ENCODE measurements at places on chromosomes 1 and 21.

- no peak for DNase-seq
Measured at GRCh38 chr1:216935901-216936300, 212.7 kb upstream of the ESRRG start.

- DNase-seq = no peak
Measured at GRCh38 chr1:215228193-215228592, 145.7 kb downstream of the KCNK2 start.

- no peak for DNase-seq
Measured at GRCh38 chr1:30378991-30379581, 344.3 kb downstream of the MATN1 start.

GRCh38 chr1:86052948-86053698 lies 103.4 kb downstream of the COL24A1 start:
- DNase-seq = no peak

- DNase-seq = no peak
Measured at GRCh38 chr21:44462834-44463200, 7.5 kb downstream of the LRRC3 start.

GRCh38 chr1:32122151-32122550 lies 14.3 kb downstream of the KPNA6 start:
- no peak for DNase-seq

- DNase-seq = no peak
Measured at GRCh38 chr1:92362970-92363369, 64.1 kb downstream of the RPAP2 start.

- DNase-seq = no peak
Measured at GRCh38 chr21:44711327-44712202, at the start of gene TSPEAR. TSS of gene TSPEAR (minus strand) at chr21:44711572. CDS start at chr21:44711514, 58 bp downstream.

DNA sequence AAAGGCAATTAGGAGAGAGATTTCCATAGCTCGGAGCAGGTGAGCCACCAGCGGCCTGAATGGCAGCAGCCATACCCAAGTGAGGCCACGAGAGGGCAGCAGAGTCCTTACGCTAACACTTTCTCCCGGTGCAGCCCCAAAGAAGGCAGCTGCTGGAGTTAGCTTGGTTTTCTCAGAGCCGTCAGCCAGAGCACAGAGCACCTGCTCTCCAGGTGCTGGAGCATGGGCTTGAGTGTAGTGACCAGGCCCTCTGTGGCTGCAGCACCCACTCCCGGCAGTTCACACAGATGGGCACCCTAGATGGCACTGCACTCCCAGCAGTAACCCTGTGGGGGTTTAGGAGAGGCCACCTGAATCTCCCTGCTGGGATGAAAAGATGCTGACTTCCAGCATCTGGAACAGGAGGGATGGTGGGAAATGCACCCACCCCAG lies 45.8 kb downstream of the TMCC2 start:
- DNase-seq = no peak

GRCh38 chr1:2234762-2235113 lies 6.6 kb downstream of the SKI start:
- no peak for DNase-seq

DNA sequence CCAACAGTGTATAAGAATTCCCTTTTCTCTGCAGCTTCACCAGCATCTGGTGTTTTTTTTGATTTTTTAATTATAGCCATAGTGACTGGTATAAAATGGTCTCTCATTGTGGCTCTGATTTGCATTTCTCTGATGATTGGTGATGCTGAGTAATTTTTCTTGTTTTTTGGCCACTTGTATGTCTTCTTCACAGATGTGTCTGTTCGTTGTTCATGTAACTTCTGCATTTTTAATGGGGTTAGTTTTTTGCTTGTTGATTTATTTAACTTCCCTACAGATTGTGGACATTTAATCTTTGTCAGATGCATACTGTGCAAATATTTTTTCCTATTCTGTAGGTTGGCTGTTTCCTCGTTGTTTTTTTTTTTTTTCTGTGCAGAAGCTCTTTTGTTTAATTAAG lies 20.5 kb upstream of the OR2L5 start:
- DNase-seq = no peak

DNA sequence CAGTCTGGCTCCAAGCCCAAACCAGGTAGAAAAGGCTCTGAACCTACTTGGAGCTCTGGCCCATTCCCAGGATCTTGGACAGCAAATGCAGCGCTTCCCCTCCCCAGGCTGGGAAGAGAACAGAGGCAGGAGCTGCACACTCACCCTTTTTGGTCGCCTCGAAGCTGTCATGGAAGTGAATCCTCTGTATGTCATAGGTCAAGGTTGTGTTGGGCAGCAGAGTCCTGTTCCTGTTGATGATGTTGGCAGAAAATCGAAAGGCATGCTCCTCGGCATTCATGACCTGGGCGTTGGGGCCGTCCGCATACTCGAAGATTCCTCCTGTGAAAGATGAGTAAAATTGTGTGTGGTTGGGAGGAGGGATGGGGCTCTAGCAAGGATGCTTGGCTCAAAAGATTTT lies 143.5 kb downstream of the GRIK3 start:
- no peak for DNase-seq

- no peak for DNase-seq
Measured at GRCh38 chr1:246533371-246533905, 26.4 kb upstream of the SMYD3 start.

DNA sequence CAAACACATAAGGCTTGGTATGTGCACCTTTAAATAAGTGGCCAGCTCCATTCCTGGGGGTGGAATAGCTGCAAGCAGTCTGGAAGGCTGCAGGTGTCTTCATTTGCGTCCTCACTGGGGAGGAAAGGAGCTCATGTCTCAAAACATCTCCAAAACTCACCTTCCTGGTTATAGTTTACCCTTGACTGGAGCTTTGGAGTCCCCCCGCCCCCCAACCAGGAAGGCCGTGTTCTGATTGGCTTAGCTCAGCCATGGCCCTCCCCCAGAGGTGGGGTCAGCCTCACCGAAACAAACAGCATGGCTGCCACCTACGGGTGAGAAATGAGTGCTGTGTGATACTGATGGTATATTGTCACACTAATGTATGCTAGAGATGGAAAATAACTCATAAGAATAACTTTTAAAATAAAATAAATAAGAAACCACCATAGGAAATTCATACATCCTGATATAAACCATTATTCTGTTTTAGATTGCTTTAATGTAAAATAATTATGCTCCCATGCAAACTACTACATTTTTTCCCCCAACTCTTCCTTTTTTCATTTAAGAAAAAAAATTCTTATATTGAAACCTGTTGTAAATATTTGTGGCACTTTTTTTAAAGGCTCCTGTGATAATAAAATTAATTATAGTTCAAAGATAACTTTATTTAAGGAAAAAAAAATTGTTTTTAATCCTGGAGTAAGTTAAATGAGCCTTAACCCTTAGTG lies 90.8 kb downstream of the ZP4 start:
- DNase-seq = no peak

- DNase-seq = peak; percentile 25
Measured at GRCh38 chr1:25760122-25760719, 39.8 kb upstream of the SELENON start.

- DNase-seq = no peak
Measured at GRCh38 chr21:36694031-36694515, 4.8 kb upstream of the SIM2 start.

DNA sequence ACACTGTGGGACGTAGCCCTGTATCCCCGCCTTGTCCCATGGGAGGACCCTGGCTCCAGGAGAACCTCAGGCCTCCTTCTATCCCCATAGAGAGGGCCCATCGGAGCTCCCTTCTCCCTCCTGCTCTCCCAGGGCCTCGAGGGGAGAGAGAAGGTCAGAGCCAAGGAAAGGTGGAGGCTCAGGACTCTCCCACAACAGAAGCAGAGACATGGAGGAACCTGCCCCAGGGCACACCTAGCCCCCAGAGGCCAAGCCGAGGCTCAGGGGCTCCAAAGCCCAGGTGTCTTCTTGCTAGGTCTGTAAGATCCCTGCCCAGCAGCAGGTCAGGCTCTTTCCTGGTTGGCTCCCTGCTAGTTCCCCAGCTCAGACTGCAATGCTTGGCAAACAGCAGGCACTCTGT lies 34.4 kb upstream of the ARF1 start:
- no peak for DNase-seq

DNA sequence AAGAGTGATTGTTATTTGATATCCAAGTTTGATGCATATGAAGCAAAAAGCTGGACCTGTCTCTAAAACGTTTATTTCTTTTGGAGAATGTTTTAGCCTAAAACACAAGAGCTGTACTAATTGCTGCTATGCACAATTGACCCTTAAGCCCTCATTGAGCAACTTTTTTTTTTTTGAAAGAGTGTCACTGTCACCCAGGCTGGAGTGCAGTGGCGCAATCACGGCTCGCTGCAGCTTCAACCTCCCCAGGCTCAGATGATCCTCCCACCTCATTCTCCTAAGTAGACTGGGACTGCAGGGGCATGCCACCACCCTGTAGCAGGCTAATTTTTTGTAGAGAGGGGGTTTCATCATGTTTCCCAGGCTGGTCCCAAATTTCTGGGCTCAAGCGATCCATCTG lies 129.1 kb downstream of the PIK3R3 start:
- DNase-seq = no peak

- DNase-seq = no peak
Measured at GRCh38 chr1:157941939-157942338, 51.5 kb upstream of the KIRREL1 start.

DNA sequence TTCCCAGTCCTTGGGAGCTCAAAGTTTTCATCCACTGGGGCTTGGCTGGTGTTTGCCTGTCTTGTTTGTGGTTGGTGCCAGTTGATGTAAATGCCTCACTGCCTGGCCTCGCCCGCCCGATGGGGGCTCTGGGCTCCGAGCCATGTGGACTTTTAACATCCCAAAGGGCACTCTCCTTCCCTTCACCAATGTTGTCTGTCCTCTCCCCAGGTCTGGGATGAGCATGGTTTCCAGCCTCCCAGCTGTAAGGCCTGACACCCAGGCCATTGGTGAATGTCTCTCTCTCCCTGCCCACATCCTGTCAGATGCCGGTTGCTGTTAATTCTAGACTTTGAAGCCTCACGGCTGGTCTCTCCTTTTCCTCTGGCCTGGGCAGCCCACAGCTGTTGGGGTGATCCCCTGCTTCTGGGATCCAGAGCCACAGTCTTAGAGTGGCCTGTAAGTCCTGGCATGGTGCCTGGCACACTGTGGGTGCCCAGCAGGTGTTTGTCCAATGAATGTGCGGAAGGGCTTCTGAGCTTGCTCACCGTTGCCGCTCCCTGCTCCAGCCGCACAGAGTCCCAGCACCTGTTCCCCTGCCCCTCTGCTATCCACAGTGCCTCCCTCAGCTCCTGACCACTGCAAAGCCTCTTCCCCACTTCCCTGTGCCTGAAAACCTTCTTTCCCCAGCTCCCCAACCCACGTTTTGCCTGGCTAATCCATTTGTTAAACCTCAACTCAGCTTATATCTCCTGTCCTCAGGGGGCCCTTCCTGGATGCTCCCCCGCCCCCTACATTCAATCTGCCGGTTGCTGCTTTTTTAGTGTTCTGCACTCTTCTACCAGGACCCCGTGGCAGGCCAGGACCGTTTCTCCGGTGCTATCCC lies 3.3 kb upstream of the C1orf174 start:
- DNase-seq = no peak

DNA sequence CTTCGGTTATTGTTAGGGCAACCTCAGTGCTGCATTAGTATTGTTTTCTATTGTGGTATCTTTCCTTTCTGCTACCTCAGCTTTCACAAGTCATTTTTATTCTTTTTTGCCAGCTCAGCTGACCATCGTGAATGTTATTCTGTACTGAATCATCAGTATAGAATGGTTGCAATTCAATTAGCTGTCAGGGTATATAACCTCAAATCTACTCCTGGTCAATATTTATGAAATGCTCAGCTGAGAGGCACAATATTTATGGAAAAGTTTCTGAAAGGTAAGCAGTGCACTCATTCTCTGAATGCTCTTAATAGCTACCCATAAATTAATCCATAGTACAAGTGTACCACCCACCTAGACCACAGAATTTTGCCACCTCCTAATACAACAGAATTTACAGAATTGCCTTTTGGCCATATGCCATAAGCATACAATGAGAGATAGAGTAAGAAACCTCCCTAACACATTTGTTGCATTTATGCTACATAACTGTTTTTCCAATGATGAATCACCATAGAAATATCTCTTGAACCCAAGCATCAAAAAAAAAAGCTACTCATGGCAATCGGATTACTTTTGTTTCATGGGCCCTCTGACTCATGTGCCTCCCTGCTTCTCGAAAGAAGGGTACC lies 732.6 kb upstream of the CHRM3 start:
- no peak for DNase-seq

DNA sequence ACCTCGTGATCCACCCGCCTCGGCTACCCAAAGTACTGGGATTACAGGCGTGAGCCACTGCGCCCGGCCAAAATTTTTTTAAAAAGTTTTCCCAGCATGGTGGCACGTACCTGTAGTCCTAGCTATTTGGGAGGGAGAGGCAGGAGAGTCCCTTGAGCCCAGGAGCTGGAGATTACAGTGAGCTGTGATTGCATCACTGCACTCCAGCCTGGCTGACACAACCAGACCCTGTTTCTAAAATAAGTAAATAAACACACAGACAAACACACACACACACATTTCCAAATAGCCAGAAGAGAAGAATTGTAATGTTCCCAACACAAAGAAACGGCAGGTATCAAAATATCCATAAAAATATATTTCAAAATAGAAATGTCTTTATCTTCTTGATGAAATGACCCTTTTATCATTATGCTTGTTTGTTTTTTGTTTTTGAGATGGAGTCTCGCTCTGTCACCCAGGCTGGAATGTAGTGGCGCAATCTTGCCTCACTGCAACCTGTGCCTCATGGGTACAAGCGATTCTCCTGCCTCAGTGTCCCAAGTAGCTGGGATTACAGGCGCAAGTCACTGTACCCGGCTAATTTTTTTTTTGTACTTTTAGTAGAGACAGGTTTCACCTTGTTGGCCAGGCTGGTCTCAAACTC lies 9.3 kb downstream of the HES2 start:
- DNase-seq = no peak

GRCh38 chr1:214027498-214027897 lies 39.7 kb downstream of the PROX1 start:
- DNase-seq = no peak

DNA sequence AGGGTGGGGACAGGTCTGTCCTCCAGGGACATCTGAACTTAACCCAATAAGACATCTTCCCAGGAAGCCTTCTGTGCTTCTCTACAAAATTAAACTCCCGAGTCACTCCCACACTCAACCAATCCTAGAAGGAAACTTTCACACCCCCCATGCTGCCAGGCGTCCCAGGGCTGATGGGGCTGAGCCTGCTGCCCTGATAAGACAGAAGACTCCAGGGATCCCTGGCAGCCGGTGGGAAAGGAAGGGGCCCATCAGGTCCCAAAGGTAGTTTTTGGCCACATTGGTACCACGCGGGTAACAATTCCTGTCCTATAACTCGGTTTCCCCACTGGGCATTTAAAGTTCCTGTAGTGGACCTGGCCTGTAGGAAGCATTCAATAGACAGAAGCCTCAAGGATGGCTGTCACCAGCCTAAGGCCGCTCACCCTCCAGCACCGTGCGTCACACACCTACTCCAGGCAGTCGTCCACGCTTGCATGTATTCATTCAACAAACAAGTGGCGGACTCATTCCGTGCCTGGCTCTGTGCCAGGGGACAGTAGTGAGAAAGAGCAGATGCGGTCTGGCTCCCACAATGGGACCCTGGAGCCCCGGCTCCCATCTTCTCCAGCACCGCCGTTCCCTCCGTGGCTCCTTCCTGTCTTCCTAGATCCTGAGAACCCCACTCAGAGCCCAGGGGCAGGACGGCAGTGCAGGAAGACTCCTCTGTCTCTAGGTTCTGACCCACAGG lies 465.2 kb downstream of the NPHP4 start:
- no peak for DNase-seq

- DNase-seq = no peak
Measured at GRCh38 chr1:27368869-27369582, 2.3 kb upstream of the MAP3K6 start.

- DNase-seq = no peak
Measured at GRCh38 chr1:216034506-216034905, 388.7 kb downstream of the USH2A start.
